ENCODE measurements at places on chromosomes 16 and 17.

DNA sequence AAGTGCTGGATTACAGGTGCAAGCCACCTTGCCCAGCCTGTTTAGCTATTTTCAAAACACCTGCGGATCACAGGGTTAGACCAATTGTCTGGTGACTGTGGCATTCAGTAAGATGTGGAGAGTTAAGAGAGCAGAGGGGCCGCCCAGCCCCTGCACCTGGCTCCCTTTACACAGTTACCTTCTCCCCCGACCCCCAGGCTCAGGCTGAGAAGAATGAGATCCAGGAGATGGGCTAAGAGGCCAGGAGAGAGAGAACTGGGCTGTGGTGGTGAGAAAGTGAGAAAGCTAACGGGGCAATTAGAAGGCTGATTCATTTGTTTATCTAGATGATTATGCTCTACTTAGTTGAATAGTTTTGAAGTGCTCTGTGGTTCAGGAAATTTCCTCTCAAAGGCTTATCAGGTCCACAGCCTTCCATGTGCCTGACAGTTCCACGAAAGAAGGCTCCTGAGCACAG, 67.8 kb upstream of the AXIN2 start:
- DNase-seq, result no peak

DNA sequence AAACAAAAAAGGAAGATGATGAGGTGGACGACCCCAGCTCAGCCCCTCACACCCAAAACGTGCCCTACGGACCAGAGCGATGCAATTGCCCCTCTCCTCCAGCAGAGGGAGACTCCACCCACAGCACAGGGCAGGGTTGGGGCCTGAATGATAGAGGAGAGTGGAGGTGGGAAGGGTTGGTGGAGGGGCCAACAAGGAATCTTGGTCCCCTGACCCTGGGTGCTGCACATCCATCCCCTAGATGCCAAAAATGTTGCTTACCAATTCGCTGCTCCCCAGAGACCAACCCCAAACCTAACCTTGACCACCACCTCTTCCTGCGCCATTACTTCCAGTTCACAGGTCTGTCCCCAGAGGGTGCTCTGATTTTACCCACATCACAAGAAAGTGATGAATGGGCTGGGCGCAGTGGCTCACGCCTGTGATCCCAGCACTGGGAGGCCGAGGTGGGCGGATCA, 12.9 kb downstream of the P2RX5 start:
- DNase-seq, result no peak

DNA sequence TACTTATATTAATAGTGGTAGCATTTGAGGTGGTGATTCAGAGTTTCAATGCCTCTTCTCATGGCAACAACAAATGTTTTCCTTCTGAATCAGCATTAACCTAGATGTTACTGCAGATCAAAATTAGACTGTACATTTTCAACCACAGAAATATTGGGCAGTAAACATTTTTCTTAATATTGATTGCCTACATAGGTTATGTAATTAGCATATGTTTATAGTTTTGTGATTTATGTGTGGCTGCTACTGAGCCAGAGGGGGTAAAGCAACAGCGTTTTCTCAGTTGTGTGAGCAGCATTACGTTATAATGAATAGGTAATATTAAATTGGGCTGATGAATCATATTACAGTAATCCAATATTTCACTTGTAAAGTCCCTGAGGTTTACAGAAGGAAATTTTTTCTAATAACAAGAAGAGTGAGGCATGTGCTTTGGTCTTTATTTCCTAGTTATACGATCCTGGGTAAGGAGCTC, 18.8 kb upstream of the BMERB1 start:
- DNase-seq, result no peak

- DNase-seq, result peak; percentile 78
Observed at GRCh38 chr17:38982858-38983746, 15.9 kb upstream of the FBXO47 start.

GRCh38 chr17:77892469-77893143, 65.9 kb upstream of the TNRC6C start:
- DNase-seq, result no peak

- peak; percentile 35 for DNase-seq
Observed at GRCh38 chr16:67936124-67936879, at the start of gene PSMB10. Gene PSMB10, minus strand, starts transcription at chr16:67936850. Its CDS starts 101 bp downstream, at chr16:67936749.

DNA sequence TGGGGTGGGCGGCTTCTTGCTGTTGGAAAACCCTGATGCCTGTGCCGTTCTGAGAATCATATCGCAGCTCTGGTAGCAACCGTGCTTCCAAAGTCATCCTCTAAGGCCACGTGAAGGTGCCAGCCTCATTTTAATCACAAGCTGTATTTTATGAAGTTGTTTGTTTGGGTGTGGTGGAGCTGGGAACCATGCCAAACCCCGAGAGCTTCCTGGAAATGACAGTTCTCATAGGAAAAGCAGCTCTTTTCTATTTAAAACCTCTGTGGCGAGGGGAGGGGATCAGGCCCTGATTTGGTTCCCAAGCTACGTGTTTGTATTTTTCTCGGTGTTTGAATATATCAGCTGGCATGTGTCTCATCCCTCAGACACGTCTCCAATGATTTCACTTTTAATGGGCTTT, 21.7 kb downstream of the KNOP1 start:
- DNase-seq, result no peak

DNA sequence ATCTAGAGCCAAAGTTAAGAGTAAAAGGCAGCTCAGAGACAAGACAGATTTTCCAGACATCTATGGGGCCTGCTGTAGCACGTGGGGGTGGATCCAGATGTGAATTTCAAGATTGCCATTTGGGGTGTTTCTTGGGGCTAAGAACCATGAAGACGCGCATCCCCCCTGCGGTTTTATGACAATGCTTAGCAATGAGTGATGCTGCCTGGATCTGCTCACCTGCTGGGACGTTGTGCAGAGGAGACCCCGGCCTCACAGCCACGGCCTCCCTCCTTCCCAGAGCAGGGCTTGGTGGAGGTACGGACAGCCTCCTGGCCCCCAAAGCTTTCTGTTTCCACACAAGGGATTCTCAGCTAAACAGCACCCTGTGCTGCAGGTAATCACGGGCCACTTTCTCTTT, 151.5 kb upstream of the DYNLRB2 start:
- DNase-seq, result no peak

GRCh38 chr17:55237841-55238178, 26.9 kb upstream of the HLF start:
- DNase-seq, result peak; percentile 22

DNA sequence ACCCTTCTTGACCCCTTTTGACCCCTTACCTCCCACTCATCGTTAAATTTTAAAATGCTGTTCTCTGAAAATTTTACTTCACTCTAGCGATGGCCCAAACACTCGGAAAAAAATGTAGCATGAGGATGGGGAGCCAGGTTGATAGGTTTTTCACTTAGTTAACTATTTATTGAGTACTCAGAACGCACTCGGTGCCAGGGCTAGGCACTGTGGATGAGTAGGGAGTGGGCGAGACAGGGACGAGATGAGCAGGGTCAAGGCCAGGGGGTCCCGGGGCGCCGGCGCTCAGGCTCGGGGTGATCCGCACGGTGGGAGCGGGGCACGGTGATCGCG, 392 bp downstream of the ZSCAN32 start:
- no peak for DNase-seq

DNA sequence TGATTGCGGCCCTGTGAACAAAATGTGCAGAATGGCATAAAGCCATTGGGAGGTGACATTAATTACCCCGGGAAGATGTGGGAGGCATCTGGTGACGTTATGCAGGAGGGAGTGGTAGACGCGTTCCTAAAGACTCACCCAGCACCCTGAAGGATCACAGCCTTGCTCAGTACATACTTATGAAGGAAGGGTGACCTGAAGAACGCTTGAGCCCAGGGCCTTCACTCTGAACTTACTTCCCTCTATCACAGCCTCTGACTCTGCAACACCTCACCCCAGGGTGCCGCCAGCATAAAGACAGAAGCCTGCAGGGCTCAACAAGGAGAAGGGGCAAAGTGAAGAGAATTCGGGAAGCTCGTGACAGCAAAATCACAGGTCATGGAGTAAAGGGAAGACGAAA, 9.4 kb downstream of the MFSD6L start:
- no peak for DNase-seq

DNA sequence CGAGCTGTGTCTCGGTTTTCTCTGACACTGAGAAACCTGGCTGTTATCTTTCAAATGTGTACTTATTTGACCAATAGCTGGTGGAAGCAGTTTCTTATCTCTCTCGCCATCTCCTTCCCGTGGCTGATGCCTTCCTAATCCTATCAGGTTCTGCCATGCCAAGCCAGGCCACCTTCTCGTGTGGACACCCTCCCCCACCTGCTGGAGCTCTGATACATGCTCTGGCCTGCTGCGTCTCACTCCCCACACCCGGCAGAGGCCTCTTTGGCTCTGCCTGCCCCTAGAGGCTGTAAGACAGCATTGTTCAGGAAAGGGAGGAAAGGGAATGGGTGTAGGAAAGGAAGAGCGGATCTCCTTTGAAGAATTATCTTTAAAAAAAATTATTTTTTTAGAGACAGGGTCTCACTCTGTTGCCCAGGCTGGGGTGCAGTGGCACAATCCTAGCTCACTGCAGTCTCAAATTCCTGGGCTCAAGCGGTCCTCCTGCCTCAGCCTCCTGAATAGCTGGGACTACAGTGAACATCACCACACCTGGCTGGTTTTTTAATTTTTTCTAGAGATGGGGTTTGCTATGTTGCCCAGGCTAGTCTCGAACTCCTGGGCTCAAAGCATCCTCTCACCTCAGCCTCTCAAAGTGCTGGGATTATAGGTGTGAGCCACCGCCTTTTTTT, 7.5 kb upstream of the ARMC5 start:
- peak; percentile 78 for DNase-seq

- DNase-seq, result no peak
Observed at GRCh38 chr17:5380491-5381135, 38.8 kb downstream of the NUP88 start.

GRCh38 chr17:45143767-45144198, 4.5 kb upstream of the HEXIM1 start:
- peak; percentile 79 for DNase-seq

- no peak for DNase-seq
Observed at GRCh38 chr16:3087243-3088235, 11.6 kb downstream of the ZSCAN10 start.

DNA sequence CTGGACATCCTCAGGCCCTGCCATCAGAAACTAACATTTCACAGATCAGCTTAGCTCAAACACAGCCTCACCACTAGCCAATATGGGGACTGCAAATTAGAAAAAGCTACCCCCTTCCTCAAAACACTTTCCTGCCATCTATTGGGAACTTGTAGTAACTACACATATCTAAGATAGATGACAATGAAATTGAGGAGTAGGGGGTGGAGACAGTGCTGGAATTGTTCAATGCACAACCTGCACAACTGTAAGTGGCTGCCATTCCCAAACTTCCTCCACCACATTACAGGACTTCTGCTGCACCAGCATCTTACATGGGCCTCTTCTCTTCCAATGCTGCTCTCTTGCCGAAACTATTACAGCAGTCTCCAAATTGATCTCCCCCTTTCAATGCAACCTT, 21.9 kb downstream of the AIPL1 start:
- DNase-seq, result no peak

DNA sequence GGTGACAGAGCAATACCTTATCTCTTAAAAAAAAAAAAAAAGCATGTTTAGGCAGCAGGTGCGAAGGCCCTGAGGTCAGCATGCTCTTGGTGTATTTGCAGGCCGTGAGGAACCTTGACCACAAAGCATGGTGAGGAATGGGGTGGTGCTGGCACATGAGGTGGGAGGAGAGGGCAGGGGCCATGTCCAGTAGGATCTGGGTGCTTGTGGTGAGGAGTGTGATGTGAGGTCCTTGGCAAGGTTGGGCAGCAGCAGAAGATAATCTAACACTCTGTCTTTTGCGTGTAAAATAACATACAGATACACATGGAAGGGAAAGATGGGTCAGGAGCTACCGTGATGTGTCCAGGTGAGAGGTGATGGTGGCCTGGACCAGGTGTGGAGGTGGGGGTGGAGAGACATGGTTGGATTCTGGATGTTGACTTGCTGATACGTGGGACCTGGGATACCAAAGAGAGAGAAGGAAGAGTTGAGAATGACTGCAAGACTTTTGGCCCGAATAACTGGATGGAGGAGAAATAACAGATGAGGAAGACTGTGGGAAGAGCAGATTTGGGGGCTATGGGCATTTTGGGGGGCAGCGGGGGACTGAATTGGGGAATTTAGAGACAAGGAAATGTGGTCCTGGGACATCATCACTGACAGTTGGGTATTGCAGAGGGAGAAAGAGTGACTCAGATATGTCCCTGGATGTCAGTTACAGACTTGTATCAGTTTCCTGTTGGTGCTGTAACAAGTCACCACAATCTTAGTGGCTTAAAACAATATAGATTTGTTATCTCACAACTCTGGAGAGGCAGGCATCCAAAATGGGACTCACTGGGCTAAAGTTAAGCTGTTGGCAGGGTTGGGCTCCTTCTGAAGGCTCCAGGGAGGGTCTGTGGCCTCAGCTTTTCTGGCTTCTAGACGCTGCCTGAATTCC, 274.9 kb downstream of the HAPSTR1 start:
- DNase-seq, result no peak

Data from renal pelvis (tissue), 12 donors.